ENCODE measurements at places on chromosomes 3 and 15. TPM values are rescaled to one million over a fixed set of nuclear protein-coding genes. Genes with fewer than 3 reads are reported as not detected.

AADACL2 gene
- not detected for total RNA-seq

IGSF10 gene
- total RNA-seq = not detected

CORO2B gene
- total RNA-seq = not detected

TMF1 gene
- total RNA-seq = 1.6 TPM

DNA sequence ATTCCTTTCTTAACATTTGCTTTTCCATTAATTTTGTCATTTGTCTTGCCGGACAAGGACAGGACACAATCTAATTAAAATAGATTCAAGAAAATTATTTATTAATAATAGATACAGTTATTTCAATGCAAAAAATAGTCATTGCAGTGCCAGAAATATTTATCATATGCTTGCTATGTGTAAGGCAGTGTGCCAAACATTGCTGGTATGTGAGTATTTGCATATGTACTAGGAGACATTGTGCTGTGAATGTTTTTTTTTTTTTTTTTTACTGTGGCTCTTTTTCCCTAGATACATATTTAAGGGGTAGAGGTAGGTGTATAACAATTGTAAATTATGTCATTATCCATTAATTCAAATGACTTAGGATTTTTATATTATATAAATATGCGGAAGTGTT is 23.3 kb downstream of the SPRED1 start:
- DNase-seq = no peak

DNA sequence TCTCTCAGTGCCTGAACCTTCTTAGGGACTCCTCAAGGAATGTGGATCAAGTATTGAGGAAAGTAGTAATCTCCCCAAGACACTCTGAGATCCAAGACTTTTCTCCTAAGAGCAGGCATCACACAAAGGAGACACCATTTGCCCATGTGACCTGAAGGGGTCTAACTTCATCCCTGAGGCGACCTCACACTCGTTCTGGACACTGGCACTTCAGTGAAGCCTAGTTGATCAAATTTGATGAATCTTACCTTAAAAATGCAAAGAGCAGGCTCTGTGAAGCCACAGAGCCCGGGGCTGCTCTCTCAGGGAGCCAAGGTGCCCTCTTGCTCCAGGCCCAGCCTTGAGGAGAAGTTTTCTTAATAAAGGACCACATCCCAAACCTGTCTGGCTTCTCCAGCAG is 64.3 kb downstream of the SCN11A start:
- no peak for DNase-seq

- DNase-seq = no peak
Measured at GRCh38 chr15:42848846-42849245, 71.7 kb downstream of the TTBK2 start.

GRCh38 chr3:127387119-127387518 is 99.3 kb upstream of the PRR20G start:
- DNase-seq = no peak

GRCh38 chr3:152374262-152374990 is 105.7 kb downstream of the MBNL1 start:
- no peak for DNase-seq

GRCh38 chr3:155889952-155890351 is 19.5 kb downstream of the GMPS start:
- no peak for DNase-seq

- peak; percentile 37 for DNase-seq
Measured at GRCh38 chr3:114827495-114827894, 319.6 kb downstream of the ZBTB20 start.

DNA sequence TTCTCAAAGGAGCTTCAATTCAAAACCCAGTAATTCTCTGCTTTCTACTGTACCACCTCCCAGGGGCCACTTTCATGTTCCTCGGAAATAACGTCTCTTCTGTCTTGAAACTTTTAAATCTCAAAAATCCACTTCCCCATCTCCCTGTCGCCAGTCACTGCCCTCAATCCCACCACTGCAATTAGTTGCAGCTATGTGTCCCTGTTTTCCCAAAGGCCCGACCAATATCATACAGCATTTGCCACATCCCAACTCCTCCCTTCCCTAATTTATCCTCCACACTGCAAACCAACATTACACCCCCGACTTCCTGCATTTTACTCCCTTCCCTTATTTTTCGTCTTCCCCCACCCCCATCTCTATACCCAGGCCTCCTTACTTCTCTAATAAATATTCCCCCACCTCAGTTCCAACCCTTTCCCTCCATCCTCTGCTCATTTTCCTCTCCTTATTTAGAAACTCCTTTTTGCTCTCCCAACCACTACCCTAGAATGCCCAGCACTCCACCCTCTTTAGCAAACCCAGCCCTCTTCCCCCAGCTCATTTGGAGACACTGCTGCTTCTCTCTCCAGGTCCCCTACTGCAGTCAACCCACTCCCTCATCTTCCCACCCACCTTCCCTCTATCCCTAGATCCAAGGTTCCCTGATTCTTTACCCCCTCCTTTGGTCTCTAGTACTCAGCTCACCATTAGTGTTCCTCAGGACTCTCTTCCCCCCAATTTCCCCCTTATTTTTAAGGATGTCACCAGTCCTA is 1.1 kb downstream of the NPTN start:
- peak; percentile 23 for DNase-seq
